ENCODE measurements at places on chromosomes 2 and 18. TPM values are rescaled to one million over a fixed set of nuclear protein-coding genes. Genes with fewer than 3 reads are reported as not detected.

The CCDC74B gene
- 5.0 TPM for total RNA-seq

The SMAD4 gene
- 124 TPM for total RNA-seq

The PSD4 gene
- total RNA-seq: 1.4 TPM

The ZRANB3 gene
- total RNA-seq: 6.3 TPM

The SOCS6 gene
- total RNA-seq: 42.7 TPM

The ANKRD30BL gene
- total RNA-seq: not detected

The SDC1 gene
- total RNA-seq: 44.3 TPM

The REEP1 gene
- total RNA-seq: 0.07 TPM

The FKBP1B gene
- 6.8 TPM for total RNA-seq

The INHA gene
- total RNA-seq: 0.26 TPM

The CELF4 gene
- not detected for total RNA-seq

The FHL2 gene
- total RNA-seq: 230 TPM

The RGPD3 gene
- 0.20 TPM for total RNA-seq

The STK17B gene
- 86.0 TPM for total RNA-seq

The TMEM237 gene
- 41.0 TPM for total RNA-seq

The TUBA3E gene
- not detected for total RNA-seq

The TNS1 gene
- 297 TPM for total RNA-seq

The CFAP210 gene
- not detected for total RNA-seq

The MYO1B gene
- 246 TPM for total RNA-seq

The LAMA1 gene
- 92.5 TPM for total RNA-seq

The NT5C1B gene
- not detected for total RNA-seq

The MYO3B gene
- total RNA-seq: 0.13 TPM

The HOXD13 gene
- total RNA-seq: not detected

The UGT1A4 gene
- total RNA-seq: not detected

The TOGARAM2 gene
- total RNA-seq: under 0.01 TPM

The KIF5C gene
- 0.10 TPM for total RNA-seq

The MSTN gene
- total RNA-seq: 0.13 TPM

The FBLN7 gene
- 17.7 TPM for total RNA-seq

The CXCR1 gene
- not detected for total RNA-seq

The TSGA10 gene
- 2.5 TPM for total RNA-seq

The DNAH7 gene
- 0.46 TPM for total RNA-seq

The G6PC2 gene
- not detected for total RNA-seq

The GAL3ST2 gene
- total RNA-seq: 0.46 TPM

The LHCGR gene
- total RNA-seq: not detected

The TUBA3D gene
- not detected for total RNA-seq

The C1QL2 gene
- total RNA-seq: not detected

The GALM gene
- total RNA-seq: 7.8 TPM

The MC2R gene
- total RNA-seq: not detected

The DYTN gene
- total RNA-seq: not detected

The CPS1 gene
- total RNA-seq: 30.0 TPM

The CTAGE1 gene
- total RNA-seq: 0.07 TPM

The IL36B gene
- not detected for total RNA-seq

The CTNNA2 gene
- total RNA-seq: 0.07 TPM

The RFX8 gene
- total RNA-seq: 6.4 TPM

The COLEC12 gene
- 21.1 TPM for total RNA-seq

The SERPINB12 gene
- not detected for total RNA-seq

The ESCO1 gene
- 13.8 TPM for total RNA-seq

The DAW1 gene
- 2.5 TPM for total RNA-seq

The TEKT4 gene
- total RNA-seq: not detected

The CHRND gene
- not detected for total RNA-seq

The POTEE gene
- total RNA-seq: not detected

The CNTNAP5 gene
- not detected for total RNA-seq

The CYP27A1 gene
- total RNA-seq: 6.8 TPM

The ENOSF1 gene
- total RNA-seq: 32.0 TPM

The AKAIN1 gene
- not detected for total RNA-seq

The TRIM43 gene
- total RNA-seq: not detected

The KIAA2012 gene
- total RNA-seq: not detected

The DNER gene
- total RNA-seq: 0.20 TPM

The POTEI gene
- total RNA-seq: not detected
